ENCODE measurements at places on chromosomes 3 and 15. TPM values are rescaled to one million over a fixed set of nuclear protein-coding genes. Genes with fewer than 3 reads are reported as not detected.

DNA sequence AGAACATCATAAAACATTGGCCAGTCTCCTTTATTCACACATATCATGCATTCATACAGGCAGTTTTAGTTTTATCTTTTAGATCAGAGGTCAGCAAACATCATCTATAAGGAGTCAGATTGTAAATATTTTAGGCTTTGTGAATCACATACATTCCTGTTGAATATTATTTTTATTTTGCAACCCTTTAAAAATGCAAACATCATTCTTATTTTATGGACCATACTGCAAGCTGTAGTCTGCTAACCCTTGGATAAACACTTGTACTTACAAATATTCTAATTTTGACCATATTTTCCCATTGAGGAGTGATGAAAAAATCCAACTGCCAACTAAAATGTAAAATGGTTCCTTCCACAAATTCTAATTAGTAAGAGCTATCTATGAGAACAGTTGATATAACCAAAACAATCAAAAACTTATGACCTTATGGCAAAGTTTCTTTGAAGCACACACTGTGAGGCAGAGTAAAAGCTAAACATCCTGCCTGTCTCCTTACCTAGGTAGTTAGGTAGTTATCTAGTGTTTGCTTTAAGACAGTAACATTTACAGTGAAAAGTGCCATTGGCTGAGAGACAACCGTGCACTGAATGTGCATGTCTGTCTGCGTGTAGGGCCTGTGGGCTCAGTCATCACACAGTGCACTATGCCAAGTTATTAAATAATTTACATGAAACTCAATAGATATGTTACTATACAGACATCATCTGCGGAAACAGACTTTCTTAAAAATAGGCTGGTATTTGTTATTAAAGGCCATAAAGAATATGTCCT lies 57.7 kb downstream of the PIK3R4 start:
- DNase-seq = no peak

LRRC31 gene
- not detected for total RNA-seq

GRCh38 chr3:73228000-73228399 lies 166.5 kb downstream of the EBLN2 start:
- no peak for DNase-seq

- DNase-seq = no peak
Measured at GRCh38 chr3:196423044-196423781, 9.0 kb downstream of the UBXN7 start.

- DNase-seq = peak; percentile 63
Measured at GRCh38 chr3:188881954-188882641, 289.7 kb upstream of the TPRG1 start.

Data from foreskin keratinocyte (primary cell).